Mucosa of gallbladder (tissue), 1 donor: ENCODE measurements at places on chromosomes 2 and 18.

GRCh38 chr2:151637271-151637781 is 97.0 kb downstream of the NEB start:
- DNase-seq, result peak; percentile 67

- no peak for DNase-seq
These were observed 24.3 kb upstream of the STAT1 start for GRCh38 chr2:191038241-191038725.

GRCh38 chr2:22807872-22808271 is 577.1 kb upstream of the KLHL29 start:
- DNase-seq, result no peak

GRCh38 chr2:27376151-27376865 is 4.2 kb downstream of the ZNF513 start:
- DNase-seq, result no peak

DNA sequence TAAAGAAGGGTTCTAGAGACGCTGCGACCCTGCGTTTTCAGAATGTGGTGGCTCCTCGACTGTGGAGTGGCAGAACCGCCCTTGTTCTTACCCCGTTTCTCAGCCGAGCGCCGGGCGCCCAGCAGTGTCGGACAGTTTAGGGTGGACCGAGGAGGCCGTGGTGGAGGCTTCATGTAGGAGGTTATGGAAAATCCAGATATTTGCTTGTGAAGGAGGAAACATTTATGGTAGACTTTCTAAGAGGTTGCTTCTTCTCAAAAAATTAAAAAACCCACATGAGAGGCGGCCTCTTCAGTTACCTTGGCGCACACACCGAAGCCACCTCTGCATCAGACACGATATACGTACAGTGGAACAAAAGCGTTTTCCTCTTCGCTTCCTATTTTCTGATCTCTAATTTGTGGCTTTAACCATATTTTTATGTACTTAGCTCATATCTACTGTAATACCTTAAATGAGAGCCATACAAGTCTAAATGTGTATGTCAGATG is 120.8 kb downstream of the NFATC1 start:
- DNase-seq, result peak; percentile 5

GRCh38 chr2:170180031-170180566 is 2.2 kb downstream of the MYO3B start:
- DNase-seq, result no peak

DNA sequence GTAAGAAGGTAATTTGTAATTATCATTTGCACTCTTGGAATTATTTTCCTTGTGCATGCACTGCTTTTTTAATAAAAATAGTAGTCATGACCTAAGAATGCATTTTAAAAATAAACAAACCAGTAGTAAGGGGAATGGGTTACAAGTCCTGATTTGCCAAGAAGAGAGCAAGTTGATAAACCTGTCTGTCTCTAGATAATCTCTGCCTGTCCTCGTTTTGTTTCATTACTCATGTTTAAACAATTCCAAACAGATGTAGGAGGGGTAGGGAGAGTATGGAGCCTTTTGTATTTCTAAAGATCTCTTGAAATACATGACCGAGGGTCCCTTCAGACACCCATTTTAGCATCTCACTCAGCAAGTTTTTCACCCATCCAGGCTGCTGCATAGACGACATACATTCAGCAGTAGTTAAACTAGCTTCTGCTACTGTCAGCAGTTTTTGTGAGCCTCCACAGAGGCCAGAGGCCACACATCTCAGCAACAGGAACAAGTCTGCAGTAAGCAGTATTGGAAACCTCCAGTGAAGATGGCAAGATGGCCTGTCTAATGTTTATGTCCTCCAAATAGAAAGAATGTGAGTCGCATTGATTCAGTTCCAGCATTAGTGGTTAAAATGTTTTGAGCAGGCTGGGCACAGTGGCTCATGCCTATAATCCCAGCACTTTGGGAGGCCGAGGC is 2.3 kb upstream of the EXOC6B start:
- DNase-seq, result no peak

DNA sequence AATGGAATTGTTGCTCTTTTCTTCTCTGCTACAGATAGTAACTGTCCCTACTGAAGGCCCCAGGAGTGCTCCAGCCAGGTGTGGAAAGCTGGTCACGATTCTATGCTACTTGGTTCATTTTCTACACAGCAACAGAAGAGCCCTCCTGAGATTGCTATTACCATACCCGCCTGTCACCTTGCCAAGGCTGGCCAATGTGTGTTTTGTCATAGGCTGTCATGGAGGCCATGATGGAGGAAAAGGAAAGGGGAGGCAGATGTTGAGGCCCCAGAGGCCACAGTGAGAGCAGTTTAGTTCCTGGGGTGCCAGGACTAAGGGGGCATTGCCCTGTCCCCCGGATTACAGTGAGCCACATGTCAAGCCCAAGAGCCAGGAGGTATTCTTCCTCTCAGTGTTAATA is 952 bp downstream of the ELMOD3 start:
- no peak for DNase-seq

- no peak for DNase-seq
These were observed 12.6 kb upstream of the GALM start for GRCh38 chr2:38653380-38653714.

DNA sequence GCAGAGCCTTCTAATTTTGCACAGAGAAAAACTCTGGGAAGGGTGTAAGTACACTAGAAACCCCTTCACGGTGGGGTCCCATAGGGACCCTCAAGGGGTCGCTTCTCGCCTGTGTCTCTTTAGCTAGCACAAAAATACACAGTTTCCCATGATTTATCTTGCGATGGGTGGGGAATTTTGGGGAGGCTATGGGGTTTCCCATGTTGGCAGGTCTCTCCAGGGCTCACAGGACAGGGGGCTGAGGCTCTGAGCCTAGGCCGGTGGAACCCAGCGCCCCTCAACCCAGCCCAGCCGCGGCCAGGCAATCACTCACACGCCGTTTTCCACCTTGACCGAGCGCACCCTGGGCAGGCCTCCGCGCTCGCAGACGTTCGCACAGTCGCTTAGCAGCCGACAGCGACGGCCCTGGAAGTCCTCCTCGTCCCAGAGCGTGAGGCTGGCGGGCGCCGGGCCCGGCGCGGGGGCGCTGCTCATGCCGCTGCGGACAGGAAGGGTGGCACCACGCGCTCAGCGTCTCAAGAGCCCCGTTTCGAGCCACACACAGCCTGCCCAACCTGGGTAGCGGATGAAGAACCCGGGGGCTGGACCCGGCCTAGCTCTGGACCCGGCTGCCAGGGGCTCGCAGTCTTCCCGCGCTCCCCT is 398 bp downstream of the CRYBA2 start:
- DNase-seq, result no peak

DNA sequence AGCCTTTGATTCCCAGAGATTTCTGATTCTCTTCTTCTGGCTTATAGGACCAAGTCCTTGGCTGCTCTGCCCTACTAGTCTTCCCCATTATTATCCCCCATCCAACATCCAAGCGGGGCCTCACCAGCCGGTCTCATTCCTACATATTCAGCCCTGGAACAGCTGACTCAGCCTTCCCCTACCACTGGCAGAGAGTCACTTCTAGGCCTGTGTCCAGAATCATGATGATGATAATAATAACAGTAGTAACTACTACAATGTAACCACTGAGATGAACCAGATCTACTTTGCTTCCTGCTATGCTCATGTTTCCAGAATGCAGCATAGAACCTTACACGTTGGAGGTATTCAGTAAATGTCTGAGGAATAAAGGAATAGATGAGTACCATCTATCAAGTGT is 295.2 kb downstream of the SRBD1 start:
- DNase-seq, result no peak

GRCh38 chr2:56444339-56444738 is 260.5 kb downstream of the CCDC85A start:
- DNase-seq, result peak; percentile 75

GRCh38 chr2:53247956-53248735 is 519.5 kb upstream of the CHAC2 start:
- no peak for DNase-seq

GRCh38 chr2:71224935-71225334 is 2.0 kb downstream of the PAIP2B start:
- no peak for DNase-seq

DNA sequence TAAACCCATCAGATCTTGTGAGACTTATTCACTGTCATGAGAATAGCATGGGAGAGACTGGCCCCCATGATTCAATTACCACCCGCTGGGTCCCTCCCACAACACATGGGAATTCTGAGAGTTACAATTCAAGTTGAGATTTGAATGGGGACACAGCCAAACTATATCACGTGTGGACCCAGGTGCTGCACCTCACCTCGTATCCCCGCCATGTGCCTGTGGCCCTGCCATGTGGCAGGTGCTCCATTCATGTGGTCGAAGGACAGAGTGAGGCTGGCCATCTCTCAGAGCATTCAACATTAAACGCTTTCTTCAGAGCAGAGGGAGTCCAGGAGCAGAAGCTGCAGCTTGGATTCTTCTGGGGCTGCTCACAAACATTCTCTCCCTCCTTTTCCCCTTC is 32.3 kb downstream of the MROH2A start:
- DNase-seq, result no peak

DNA sequence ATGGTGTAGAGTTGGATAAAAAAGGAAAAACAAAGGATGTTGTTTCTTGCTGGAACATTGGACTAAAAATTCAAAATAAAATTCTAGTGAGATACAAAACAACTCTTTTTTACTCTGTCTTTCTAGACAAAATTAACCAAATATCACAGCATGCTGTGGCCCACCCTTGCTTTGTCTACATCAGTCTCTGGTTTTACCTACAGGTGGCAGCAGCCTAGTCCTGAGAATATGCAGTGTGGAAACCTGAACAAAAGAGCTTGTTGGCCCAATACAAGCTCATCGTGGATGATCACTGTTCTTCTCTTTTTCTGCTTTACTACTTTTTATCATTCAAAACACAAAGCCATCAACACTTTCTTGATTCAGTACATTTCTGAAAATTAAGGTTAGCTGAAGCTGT is 210.4 kb downstream of the CDH19 start:
- no peak for DNase-seq

DNA sequence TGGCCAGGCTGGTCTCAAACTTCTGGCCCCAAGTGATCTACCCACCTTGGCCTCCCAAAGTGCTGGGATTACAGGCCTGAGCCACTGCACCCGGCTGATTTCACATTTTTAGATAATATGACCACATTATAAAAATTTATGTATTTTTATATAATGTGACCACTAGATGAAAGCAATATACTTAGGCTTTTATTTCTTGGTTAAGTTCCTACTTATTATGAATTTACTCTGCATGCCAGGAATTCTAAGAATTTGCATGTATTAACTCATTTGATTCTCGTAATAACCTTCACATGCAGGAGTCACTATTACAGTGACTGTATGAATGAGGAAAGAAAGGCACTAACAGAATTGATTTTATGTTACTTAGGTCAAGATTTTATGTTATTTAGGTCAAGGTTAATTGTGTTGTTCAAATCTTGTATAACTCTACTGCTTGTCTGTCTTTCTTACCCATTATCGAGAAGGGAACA is 25.6 kb upstream of the CASP8 start:
- no peak for DNase-seq

- DNase-seq, result no peak
These were observed 475.2 kb downstream of the LPIN1 start for GRCh38 chr2:12221584-12221983.
